ENCODE measurements at places on chromosomes 6 and 20. TPM values are rescaled to one million over a fixed set of nuclear protein-coding genes. Genes with fewer than 3 reads are reported as not detected.

The SLC22A16 gene
- total RNA-seq, result not detected

The C20orf141 gene
- total RNA-seq, result not detected

DNA sequence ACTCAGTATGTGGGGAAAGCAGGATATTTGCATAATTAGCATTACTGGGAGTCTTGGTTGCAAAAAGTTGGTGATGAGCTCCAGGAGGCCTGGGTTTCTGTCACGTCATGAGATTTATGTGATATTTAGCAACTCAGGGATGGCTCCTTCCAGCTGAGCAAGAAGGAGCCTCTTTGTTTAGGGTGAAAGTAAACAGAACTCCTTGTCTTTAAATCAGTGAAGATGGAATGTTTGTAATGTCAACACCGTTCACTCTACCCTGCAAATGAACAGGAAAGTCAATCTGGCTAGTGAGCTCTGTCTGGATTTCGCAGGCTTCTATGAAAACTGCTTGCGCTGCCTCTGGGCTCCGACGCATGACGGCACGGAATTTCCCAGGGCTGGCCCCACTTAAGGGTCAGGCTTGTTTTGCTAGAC lies 86.9 kb downstream of the PXDC1 start:
- no peaks in the 10 kb centered on the region for H3K36me3 ChIP-seq
- H3K4me1 ChIP-seq, result no peaks in the 10 kb centered on the region
- H3K27ac ChIP-seq, result no peak overlapping the region
- DNase-seq, result no peak

- no peak overlapping the region for H3K27ac ChIP-seq
- DNase-seq, result no peak
- H3K27me3 ChIP-seq, result no peaks in the 10 kb centered on the region
- H3K4me3 ChIP-seq, result no peak overlapping the region
These were observed 1.6 kb downstream of the TNFRSF6B start for GRCh38 chr20:63697868-63698545.

DNA sequence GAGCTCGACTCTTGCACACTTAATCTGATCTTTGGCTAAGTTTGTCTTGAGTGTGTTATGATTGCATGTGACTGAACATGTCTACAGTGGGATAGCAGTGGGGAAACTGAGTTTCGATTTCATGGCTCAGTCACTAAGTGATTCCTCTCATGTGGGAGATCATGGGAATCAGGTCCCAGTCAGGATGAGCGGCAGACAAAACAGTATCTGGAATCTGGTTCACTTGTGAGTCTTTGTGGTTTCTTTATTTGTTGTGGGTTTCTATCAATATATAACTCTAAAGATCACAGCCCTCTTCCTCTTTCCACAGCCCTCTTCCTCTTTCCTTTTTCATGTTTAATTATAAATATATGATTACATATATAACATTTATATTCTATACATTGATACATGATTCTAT lies 4.0 kb downstream of the RPP21 start:
- peaks cover 27% of the 10 kb centered on the region for H3K4me1 ChIP-seq
- H3K27me3 ChIP-seq, result peaks cover 15% of the 10 kb centered on the region
- no peak overlapping the region for H3K27ac ChIP-seq

DNA sequence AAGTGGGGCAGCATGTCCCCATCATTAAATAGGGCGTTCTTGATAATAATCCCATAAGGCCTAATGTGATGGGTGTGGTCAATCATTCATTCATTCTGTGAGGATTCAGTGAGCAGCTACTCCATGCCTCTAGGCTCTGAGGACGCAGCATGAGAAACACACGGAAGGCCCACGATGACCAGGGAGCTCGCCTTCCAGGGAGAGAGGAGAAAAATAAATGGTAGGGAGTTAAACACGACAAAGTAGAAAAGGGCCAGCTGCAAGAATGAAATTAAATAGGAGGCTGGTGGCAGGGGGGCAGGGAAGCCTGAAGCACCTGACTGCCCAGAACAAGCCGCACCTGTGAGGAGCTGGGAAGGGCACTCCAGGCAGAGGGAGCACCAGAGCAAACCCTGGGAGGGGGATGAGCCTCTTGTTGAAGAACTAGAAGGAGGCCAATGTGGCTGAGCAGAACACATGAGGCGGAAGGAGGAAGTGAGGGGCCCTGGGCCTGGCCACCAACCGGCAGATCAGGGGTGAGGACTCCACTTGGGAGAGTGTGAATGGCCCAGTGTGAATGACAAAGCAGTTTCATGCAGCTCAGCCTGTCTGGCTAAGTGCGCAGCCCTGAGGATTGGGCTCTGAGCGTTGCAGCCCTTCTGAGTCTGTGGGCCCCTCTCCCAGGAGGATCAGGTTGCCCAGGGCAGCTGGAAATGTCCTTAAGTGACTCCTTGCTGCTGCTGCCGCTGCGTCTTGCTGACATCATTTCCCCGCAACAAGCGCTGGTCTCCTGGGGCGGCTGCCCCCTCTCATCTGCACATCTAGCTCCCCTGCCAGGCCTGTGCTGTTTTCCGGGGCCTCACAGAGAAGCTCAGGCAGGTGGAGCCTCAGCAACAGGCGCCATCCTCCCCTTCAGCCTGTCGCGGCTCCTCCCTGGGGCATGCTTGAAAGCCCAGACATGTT lies 99.9 kb downstream of the CDH26 start:
- peak; percentile 59 for DNase-seq
- H3K4me1 ChIP-seq, result peaks cover 55% of the 10 kb centered on the region
- H3K27ac ChIP-seq, result peak overlapping the region; percentile 89

GRCh38 chr6:158040051-158040803 lies 58.6 kb downstream of the SYNJ2 start:
- H3K4me1 ChIP-seq, result peaks cover 34% of the 10 kb centered on the region
- peak overlapping the region; percentile 56 for H3K27ac ChIP-seq
- H3K27me3 ChIP-seq, result no peaks in the 10 kb centered on the region
- H3K4me3 ChIP-seq, result no peak overlapping the region
- DNase-seq, result peak; percentile 40
- H3K36me3 ChIP-seq, result peaks cover 34% of the 10 kb centered on the region

DNA sequence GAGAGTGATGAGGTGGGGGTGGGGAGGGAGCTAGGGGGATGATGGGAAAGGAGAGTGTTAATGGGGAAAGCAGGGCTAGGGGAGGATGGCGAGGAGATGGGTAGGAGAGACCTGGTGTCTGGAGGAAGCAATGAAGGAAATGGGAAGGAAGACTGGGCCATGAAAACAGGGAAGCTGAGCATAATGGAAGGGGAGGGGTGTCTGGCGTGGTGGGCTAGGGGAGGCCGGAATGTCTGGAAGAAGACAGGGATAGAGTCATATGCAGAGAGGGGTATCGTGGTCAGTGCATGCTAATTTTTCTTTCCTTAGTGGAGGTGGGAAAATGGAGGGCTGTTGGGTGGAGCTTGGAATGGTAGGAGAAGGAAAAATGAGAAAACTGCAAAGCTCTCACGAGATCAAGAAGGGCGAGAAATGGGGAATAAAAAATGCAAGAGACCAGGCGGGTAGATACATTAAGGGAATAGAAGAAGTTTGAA lies 423 bp downstream of the KLHDC3 start:
- peak overlapping the region; percentile 97 for H3K4me3 ChIP-seq
- H3K4me1 ChIP-seq, result peaks cover 43% of the 10 kb centered on the region
- H3K27ac ChIP-seq, result peak overlapping the region; percentile 90
- H3K27me3 ChIP-seq, result no peaks in the 10 kb centered on the region
- no peak for DNase-seq
- peaks cover 60% of the 10 kb centered on the region for H3K36me3 ChIP-seq

The MARCKS gene
- total RNA-seq, result 0.08 TPM

The OXT gene
- not detected for total RNA-seq

DNA sequence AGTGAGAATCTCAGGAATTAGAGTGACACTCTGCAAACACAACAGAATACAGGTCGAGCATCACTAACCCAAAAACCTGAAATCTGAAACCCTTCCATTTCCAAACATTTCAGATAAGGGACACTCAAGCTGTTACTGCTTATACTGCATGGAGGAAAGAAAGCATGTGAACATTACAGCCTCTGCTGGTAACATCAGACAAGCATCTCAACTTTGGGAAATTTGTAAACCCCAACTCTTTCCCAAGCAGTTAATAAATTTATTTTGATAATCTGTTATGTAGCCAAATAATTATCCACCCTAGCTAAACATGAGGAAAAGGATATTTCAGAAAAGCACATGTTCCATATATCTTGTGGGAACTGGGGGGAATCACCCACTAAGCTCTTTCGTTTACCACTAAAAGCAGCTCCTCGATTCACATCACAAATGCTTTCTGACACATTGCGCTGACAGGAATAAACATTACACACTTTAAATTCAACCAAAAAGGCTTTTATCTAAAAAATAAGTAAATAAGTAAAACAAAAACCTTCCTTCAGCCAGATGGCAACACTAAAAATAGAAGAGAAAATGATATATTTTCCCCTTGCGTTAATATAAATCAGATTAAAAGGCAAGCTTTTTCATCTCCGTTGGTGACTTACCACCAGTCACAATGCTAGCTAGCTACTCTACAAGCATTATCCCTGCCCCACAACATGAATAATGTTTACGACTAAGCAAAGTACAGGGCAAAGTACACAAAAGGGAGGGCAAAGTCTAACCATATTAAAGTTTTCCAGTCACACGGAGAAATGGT lies 120.8 kb downstream of the MAP7 start:
- H3K27ac ChIP-seq, result no peak overlapping the region
- no peaks in the 10 kb centered on the region for H3K36me3 ChIP-seq
- DNase-seq, result no peak
- no peaks in the 10 kb centered on the region for H3K4me1 ChIP-seq
- H3K27me3 ChIP-seq, result peaks cover 19% of the 10 kb centered on the region

GRCh38 chr6:68747110-68747790 lies 112.2 kb downstream of the ADGRB3 start:
- no peak overlapping the region for H3K4me3 ChIP-seq
- no peak overlapping the region for H3K27ac ChIP-seq
- H3K4me1 ChIP-seq, result no peaks in the 10 kb centered on the region
- no peaks in the 10 kb centered on the region for H3K36me3 ChIP-seq

DNA sequence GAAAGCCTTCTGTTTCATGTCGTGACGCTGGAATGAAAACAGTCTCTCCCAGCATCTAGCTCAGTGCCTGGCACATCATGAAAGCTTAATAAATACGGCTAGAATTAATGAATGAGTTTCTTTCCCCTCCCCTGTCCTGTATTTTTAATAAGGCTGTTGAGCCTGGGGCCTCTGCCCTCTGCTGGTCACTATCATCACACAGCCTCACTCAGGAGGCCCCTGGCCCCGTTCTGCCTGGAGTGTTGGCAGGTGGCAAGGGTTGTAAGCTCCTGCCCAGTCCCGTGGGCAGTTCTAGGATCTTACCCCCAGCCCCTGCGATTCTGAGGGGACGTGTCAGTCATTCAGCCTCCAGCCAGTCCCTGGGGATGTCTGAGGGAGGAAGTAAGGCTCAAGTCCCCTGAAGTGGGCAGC lies 41.4 kb downstream of the PHACTR3 start:
- H3K27me3 ChIP-seq, result no peaks in the 10 kb centered on the region
- H3K36me3 ChIP-seq, result no peaks in the 10 kb centered on the region
- H3K27ac ChIP-seq, result no peak overlapping the region
- no peaks in the 10 kb centered on the region for H3K4me1 ChIP-seq
- no peak overlapping the region for H3K4me3 ChIP-seq

GRCh38 chr6:155260686-155261085 lies 3.1 kb upstream of the CLDN20 start:
- H3K27ac ChIP-seq, result no peak overlapping the region
- H3K36me3 ChIP-seq, result peaks cover 8% of the 10 kb centered on the region
- no peaks in the 10 kb centered on the region for H3K27me3 ChIP-seq
- H3K4me1 ChIP-seq, result no peaks in the 10 kb centered on the region
- no peak overlapping the region for H3K4me3 ChIP-seq

DNA sequence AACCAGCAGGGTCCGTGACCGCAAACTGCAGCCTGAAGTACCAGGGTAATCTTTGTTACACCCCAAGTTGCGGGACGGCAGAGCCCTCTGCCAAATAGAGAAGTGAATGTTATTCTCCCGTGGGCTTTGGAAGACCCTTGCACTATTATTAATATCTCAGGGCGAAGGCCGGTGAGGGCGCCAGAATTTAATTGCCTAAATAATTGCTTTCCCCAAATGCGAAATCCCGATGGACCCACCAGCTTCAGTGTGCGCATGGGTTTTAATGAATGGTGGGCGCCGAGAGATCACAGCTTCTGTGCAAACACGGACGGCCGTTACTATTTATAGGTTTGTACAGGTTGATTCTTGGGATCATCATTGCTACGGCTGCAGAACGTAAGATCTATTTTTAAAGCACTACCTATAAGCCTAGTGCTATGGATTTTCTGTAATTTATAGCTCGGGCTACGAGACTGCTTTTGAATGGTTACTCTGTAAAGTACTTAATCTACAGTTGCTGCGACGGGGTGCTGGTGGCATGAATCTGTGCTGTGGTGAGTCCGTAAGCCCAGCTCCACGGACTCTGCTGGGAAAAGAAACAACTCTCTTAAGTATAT lies 15.2 kb upstream of the PHACTR3 start:
- H3K27me3 ChIP-seq, result peaks cover 25% of the 10 kb centered on the region
- H3K36me3 ChIP-seq, result no peaks in the 10 kb centered on the region
- no peak for DNase-seq
- H3K27ac ChIP-seq, result no peak overlapping the region

GRCh38 chr20:52160621-52161204 lies 30.9 kb downstream of the ZFP64 start:
- H3K27ac ChIP-seq, result no peak overlapping the region
- H3K4me3 ChIP-seq, result no peak overlapping the region
- no peaks in the 10 kb centered on the region for H3K27me3 ChIP-seq
- peaks cover 42% of the 10 kb centered on the region for H3K36me3 ChIP-seq
- H3K4me1 ChIP-seq, result no peaks in the 10 kb centered on the region

- H3K36me3 ChIP-seq, result no peaks in the 10 kb centered on the region
- H3K27me3 ChIP-seq, result peaks cover 26% of the 10 kb centered on the region
- no peak overlapping the region for H3K27ac ChIP-seq
- H3K4me1 ChIP-seq, result no peaks in the 10 kb centered on the region
- H3K4me3 ChIP-seq, result no peak overlapping the region
- no peak for DNase-seq
These were observed 100.2 kb upstream of the ARMC2 start for GRCh38 chr6:108748055-108748454.

The BMP6 gene
- not detected for total RNA-seq

DNA sequence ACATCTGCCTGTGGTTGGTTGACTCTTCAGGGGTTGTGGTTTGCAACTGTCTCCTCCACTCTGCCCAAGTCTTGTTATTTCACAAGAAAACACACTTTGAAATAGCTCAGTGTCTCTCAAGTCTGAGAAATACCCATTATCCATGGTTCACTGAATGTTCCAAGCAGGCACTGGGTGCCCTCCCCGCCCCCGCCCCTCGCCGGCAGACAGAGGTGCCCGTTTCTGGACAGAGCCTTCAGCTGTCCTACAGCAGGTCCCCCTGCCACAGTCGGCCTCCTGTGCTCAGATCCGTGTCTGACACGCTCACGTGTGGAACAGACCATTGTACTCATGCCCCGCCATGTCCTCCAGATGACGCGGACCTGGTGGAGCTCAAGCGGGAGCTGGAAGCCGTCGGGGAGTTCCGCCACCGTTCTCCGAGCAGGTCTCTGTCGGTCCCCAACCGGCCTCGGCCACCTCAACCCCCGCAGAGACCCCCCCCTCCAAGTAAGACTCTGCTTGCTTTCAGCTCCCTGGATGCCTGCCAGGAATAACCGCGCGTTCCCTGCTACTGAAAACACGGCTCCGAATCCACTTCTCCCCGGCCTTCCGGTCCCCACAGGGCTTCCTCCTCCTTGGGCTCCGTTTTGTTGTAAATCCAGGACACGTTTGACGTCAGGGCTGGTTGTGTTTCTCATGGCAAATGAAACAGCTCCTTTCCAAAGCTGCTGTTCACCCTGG lies 81.4 kb downstream of the SERAC1 start:
- H3K27me3 ChIP-seq, result no peaks in the 10 kb centered on the region
- H3K36me3 ChIP-seq, result peaks cover 75% of the 10 kb centered on the region
- H3K4me1 ChIP-seq, result peaks cover 22% of the 10 kb centered on the region
- H3K27ac ChIP-seq, result peak overlapping the region; percentile 77
